ENCODE measurements at places on chromosomes 3 and 15.

DNA sequence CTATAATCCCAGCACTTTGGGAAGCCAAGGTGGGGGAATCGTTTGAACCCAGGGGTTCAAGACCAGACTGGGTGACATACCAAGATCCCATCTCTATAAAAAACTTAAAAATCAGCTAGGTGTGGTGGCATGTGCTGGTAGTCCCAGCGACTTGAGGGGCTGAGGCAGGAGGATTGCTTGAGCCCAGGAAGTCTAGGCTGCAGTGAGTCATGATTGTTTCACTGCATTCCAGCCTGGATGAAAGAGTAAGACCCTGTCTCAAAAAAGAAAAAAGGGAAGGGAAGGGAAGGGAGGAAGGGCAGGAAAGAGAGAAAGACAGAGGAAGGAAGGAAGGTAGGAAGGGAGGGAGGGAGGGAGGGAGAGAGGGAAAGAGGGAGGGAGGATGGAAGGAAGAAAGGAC is 133.7 kb upstream of the LRRN1 start:
- DNase-seq: no peak

DNA sequence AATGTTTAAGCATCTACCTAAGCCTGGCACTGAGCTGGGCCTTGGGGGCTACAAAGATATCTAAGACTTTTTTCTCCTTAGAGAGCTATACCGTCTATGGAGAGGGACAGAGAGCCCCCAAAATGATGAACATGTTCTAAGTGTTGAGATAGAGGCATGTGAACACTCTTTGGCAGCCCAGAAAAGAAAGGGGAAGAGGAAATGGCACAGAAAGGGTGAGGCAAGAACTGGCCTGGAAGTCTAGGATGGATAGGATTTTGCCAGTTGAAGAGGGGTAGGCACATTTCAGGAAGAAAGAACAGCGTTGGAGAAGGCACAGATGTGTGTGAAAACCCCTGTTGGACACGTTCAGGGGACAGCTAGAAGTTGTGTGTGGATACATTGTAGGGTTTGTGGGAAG is 276.2 kb upstream of the LRRFIP2 start:
- DNase-seq: no peak

GRCh38 chr3:55719006-55719405 is 231.9 kb upstream of the WNT5A start:
- no peak for DNase-seq

DNA sequence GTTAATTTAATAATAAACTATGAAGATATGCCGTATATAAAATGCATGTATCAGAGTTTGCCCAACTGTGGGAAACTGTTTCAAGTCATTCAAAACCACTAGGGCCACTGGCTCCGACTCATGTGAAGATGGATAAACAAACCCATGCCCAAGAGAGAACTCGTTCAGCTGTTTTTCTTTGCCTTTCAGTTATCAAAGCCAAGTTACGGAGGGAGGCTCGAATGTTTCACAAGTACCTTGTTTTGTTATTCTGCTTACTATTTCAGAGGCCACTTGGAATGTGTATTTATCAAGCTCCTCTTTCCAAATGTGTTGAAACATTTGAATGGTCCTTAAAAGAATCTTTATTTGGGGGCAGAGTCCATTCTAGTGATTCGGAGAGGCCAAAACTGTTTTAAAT is 82.1 kb downstream of the DUT start:
- no peak for DNase-seq

DNA sequence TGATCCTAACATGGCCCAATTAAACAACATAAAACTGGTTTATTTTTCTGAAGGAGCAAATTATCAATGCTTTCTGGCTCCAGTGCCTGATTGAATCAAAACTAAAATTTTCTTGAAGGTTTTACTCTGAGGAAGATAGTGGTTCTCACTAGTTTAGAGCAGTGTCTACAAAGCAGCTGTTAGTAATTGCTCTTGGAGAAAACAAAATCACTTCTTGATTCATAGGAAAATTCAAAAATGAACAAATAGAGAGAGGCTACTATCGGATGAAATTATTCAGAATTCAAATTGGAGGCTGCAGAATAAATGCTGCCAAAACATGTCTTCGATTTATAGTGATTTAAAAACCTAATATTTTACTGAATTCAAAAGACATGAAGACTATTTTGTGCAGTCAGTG is 15.1 kb upstream of the RIOX2 start:
- DNase-seq: no peak

GRCh38 chr3:190601622-190602021 is 87.7 kb downstream of the IL1RAP start:
- DNase-seq: no peak

- no peak for DNase-seq
Measured at GRCh38 chr3:10223676-10224639, 24.3 kb upstream of the TATDN2 start.

DNA sequence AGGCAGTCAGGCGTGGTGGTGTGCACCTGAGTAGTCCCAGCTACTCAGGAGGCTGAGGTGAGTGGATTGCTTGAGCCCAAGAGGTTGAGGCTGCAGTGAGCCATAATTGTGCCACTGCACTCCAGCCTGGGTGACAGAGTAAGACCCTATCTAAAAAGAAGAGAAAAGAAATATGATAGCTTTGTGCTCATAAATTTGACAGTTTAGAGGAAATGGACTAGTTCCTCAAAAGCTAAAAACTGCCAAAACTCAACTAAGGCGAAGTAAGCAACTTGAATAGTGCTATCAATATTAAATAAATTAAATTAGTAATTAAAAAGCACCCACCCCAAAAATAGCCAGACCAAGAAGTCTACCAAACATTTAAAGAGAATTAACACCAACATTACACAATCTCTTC is 24.5 kb upstream of the SLC15A2 start:
- no peak for DNase-seq

DNA sequence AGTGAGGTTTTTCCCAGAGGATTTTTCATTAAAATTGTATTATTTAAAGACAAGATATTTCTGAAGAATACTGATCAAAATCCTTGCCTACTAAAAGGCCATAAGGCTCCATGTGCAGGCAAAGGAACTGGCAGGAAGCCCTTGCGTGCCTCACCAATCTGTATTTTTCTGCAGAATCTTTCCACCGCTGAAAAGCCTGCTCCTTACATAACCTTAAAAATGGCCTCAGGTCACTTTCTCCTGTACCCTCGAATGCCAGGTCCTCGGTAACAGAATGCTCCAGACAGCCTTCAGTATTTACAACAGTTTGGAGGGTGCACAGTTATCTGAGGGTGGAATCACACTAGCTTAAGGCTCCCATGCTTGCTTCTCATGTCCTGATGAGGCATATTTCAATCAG is 3.2 kb downstream of the MORC1 start:
- DNase-seq: no peak

DNA sequence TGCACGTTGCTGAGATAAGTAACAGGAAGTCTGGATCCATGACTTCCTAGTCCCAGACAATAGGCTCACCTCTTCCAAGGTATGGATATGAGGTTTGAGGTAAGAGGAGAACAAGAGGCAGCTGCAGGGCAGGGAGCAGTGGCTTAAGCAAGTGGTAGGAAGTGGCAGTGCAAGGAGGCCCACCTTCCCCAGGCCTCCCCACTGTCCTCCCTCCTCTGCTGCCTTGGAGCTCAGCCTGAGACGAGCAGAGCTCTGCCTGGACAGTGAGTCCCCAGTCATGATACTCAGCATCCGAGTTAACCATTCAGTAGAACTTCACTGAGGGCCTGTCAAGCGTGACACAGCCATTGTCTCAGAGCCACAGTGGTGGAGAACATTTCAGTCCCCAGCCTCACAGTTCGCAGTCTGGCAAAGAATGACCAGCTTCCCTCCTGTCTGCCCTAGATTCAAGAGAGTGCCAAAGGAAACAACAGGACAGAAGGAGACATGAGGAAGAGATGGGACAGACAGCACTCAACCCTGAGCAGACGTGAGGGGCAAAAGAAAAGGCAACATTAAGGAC is 41.4 kb upstream of the BOC start:
- no peak for DNase-seq

- peak; percentile 16 for DNase-seq
Measured at GRCh38 chr15:49155834-49156627, 632 bp upstream of the COPS2 start.

GRCh38 chr3:194671511-194671899 is 486 bp downstream of the LSG1 start:
- no peak for DNase-seq

DNA sequence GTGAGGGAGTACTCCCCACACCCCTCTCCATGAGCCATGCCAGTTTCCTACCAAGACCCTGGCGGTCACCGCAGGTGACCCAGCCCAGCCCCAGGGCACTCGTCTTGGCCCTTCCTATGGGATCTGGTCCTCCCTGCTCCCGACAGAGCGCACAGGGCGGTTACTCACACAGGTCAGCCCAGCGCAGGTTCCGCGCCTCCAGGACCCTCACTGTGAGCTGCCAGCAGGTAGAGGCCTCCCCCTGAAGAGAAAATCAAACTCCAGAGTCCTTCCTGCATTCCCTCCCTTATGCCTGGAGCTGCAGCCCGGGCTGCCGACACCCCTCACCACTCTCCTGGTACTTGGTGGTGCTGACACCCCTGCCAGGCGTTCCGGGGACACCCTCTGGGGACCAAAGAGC is 6.9 kb downstream of the PLA2G4D start:
- DNase-seq: no peak

GRCh38 chr15:50321680-50322210 is 33.3 kb downstream of the GABPB1 start:
- no peak for DNase-seq

GRCh38 chr3:43405888-43406642 is 119.7 kb downstream of the SNRK start:
- peak; percentile 79 for DNase-seq

- no peak for DNase-seq
Measured at GRCh38 chr3:11195201-11195600, 40.9 kb downstream of the HRH1 start.

GRCh38 chr15:75052972-75053747 is 29.8 kb downstream of the PPCDC start:
- DNase-seq: no peak

GRCh38 chr3:153090973-153091372 is 71.1 kb upstream of the RAP2B start:
- DNase-seq: no peak

- peak; percentile 51 for DNase-seq
Measured at GRCh38 chr3:46386205-46386604, 15.5 kb downstream of the CCR5 start.

- DNase-seq: no peak
Measured at GRCh38 chr3:114327665-114328064, 33.8 kb downstream of the TIGIT start.

DNA sequence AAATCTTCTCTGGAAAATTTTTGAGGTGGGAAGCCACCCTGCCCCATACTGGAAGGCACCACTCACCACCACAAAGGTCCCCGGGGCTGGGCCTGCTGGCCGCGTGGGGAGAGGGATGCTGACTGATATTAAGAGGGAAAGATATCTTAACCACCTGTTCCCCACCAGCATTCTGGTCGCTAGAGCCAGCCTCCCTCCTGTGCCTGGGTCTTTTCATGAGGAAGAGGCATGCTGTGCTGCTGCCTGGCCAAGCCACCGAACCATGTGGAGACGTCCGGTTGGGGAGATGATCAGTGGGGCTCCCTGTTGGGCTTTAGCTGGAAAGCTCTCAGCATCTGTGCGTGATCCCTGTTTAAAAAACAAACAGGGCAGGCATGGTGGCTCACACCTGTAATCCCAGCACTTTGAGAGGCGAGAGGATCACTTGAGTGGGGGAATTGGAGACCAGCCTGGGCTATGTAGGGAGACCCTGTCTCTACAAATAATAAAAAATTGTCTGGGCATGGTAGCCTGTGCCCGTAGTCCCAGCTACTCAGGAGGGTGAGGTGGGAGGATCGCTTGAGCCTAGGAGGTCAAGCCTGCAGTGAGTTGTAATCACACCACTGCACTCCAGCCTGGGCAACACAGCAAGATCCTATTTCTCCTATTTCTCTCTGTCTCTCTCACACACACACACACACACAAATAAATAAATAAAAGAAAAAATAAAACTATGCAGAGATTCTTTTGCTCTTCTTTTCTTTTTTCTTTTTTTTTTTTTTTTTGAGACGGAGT is 1.0 kb downstream of the KLHL18 start:
- DNase-seq: peak; percentile 24

- DNase-seq: no peak
Measured at GRCh38 chr3:29850641-29851040, 569.8 kb downstream of the RBMS3 start.

GRCh38 chr15:64180235-64180824 is 17.5 kb upstream of the PPIB start:
- DNase-seq: peak; percentile 51

DNA sequence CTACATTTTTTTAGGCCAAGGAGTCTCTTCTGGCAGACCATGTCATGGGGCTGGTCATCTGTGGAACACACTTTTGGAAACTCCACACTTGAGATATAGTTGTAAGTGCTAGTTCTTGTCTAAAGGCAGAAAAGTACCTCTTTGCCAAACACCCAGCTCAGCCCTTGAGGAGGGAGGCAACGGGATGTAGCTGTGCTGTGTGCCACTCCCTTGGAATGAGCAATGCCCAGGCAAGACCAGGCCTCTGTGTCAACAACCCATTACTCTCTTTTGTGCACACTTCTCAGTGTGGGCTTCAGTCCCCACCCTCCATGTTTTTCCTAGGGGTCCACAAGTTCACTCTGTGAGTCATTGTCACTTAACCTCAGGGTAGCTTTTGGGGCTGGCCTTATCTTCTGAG is 528.3 kb upstream of the CFAP20DC start:
- no peak for DNase-seq

GRCh38 chr3:9352917-9353752 is 9.7 kb upstream of the THUMPD3 start:
- peak; percentile 93 for DNase-seq

- DNase-seq: no peak
Measured at GRCh38 chr3:161556533-161556932, 59.9 kb downstream of the OTOL1 start.

- DNase-seq: no peak
Measured at GRCh38 chr3:37956723-37957538, 33.7 kb upstream of the VILL start.

GRCh38 chr15:67841513-67841762 is 1.6 kb upstream of the RNU6-1 start:
- DNase-seq: no peak

DNA sequence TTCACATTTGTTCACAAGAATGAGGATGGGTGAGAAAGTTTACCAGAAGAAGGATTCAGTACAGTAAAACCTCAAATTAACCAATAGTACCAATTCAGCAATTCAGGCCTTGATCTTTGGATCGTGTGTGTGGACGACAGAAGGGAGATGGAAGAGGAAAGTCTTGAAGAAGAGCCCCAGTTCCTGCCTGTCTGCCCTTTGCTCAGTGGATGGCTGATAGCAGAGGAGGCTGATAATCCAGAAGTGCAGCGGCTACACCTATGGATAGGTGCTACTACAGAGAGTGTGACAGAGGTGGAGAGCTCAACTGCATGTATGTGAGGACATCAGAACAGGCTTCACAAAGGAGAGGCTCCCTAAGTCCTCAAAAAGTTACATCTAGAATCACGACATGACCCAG is 29.2 kb upstream of the PLXND1 start:
- no peak for DNase-seq

All from Ammon's horn (tissue), 1 donor.